Caki2 (cell line): ENCODE measurements at places on chromosomes 5 and 9. TPM values are rescaled to one million over a fixed set of nuclear protein-coding genes. Genes with fewer than 3 reads are reported as not detected.

DNA sequence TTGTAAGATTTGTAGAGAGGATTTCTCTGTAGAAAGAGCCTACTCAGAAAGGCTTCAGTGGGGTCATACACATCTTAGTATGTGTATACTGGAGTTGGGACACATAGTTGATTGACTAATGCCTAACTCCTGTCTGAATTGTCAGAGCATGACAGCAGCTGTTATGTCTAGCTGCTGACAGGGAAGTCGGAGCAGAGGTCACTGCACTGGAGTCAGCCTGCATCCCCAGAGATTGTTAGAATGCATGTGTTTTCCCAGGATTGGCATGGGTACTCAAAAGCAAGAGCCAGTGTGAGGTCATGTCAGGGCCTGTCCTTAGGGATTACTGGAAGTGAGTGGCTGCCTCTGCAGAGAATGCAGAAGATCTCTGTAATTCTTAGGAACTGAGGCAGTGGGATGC, 82.7 kb downstream of the ITGA1 start:
- DNase-seq: peak; percentile 60

DNA sequence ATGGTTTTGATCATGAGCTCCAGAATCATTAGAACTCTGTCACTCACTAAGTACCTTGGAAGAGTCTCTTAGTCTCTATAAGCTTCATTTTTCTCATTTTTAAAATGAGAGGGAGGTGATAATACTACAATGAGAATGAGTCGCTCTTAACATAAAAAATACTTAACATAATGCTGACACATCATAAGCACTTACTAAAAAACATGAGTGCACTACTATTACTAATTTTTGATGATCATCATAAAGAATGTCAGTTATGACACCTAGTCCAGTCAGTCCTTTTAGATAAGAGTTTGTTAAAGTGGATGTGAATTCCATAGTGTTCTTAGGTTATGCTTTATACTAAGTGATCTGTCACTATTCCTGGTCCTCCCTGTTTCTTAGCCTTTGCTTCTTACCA, 200.4 kb upstream of the SLC24A2 start:
- DNase-seq: no peak

- DNase-seq: no peak
These were observed 81.5 kb upstream of the GRHPR start for GRCh38 chr9:37340961-37341360.

Gene EPB41L4A
- 12.6 and 20.7 TPM in 2 replicates for total RNA-seq

Gene RIMOC1
- 4.0 and 7.1 TPM in 2 replicates for total RNA-seq
